GDM1 (cell line): ENCODE measurements at places on chromosomes 2 and 18.
A peak's percentile ranks its signal among the peaks of the same experiment; 100 is the strongest.

- no peak for DNase-seq
These were observed 62.1 kb downstream of the MTHFD2 start for GRCh38 chr2:74260495-74260894.

- DNase-seq: peak; percentile 61
These were observed 67.3 kb upstream of the UPP2 start for GRCh38 chr2:158034198-158034866.

DNA sequence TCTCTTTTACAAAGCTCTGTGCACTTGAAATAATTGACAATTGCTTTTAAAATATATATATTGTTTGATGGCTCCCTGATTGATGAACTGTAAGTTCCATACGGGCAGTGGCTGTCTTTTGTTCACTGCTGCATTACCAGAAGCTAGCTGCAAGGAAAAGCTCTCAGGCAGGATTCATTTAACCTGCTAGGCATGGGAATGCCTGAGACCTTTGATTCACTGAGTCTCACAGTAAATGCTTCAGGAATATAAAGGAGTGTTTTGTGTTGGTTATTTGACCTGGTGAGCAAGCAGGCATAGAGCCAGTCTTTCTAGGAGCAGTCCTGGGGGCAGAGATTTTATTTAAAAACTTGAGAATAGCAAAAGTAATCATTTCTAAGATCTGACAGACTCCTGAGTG is 193.2 kb upstream of the ITGA4 start:
- no peak for DNase-seq

GRCh38 chr18:23521271-23521670 is 18.0 kb downstream of the RMC1 start:
- DNase-seq: no peak

DNA sequence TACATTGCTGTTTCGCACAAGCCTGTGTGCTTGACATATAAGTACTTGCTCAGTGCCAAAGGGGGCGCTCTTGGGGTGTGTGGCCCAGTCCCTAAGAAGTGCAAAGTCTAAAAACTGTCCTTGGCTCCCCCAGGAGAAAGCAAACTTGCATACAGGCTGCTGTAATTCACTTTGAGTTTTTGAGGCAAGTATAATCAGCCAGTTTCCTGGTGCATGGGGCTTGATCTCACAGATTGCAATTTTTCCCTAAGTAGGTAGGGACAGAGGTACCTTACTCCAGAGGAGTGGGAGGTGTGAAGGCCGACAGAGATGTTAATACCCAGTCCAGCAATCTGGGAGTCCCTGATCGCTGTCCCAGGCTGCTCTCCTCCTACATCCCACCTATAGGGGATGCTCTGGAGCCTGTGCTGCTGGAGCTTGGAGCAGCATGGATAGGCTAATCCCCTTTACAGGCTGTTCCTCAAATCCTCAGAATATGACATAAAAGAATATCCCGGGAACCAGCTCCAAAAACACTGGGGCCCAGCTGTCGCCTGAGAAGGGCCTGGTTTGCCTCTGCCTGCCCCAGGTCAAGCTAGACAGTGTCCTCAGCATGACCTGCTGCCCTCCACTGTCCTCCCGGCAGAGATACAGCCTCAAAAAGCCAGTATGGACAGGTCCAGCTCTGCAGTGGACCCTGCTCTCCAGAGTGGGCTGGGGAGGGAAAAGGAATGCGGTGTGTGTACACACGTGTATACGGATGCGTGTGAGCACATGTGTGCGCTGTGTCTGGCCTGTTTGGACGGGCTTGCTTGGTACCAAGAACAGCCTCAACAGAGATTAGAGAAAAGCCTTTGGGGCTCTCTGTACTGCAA is 136.5 kb upstream of the HAAO start:
- peak; percentile 30 for DNase-seq

- no peak for DNase-seq
These were observed 6.8 kb downstream of the EDAR start for GRCh38 chr2:108982259-108982679.

- DNase-seq: no peak
These were observed 211.4 kb upstream of the SMIM21 start for GRCh38 chr18:75638776-75639471.

GRCh38 chr18:31439807-31440325 is 7.7 kb upstream of the DSG3 start:
- DNase-seq: no peak

- DNase-seq: no peak
These were observed 344.3 kb upstream of the RAB12 start for GRCh38 chr18:8264861-8265411.

GRCh38 chr2:158637357-158637756 is 157.8 kb upstream of the DAPL1 start:
- DNase-seq: no peak

GRCh38 chr2:69717186-69717585 is 24.7 kb upstream of the ANXA4 start:
- no peak for DNase-seq

DNA sequence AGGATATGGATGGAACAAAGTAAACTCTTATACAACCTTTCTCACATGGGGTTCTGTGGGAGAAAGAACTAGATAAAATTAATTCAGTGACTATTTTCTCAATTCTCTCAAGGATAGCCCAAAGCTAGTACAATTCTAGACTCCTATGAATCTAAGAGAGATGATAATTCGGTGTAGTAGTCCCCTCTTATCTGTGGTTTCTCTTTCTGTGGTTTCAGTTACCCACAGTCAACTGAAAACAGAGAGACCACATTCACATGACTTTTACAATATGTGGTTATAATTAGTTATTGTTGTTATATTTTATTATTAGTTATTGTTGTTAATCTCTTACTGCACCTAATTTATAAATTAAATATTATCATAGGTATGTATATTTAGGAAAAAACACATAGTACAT is 53.5 kb upstream of the C2orf15 start:
- DNase-seq: no peak

- no peak for DNase-seq
These were observed 24.1 kb downstream of the ST8SIA5 start for GRCh38 chr18:46732801-46733200.

DNA sequence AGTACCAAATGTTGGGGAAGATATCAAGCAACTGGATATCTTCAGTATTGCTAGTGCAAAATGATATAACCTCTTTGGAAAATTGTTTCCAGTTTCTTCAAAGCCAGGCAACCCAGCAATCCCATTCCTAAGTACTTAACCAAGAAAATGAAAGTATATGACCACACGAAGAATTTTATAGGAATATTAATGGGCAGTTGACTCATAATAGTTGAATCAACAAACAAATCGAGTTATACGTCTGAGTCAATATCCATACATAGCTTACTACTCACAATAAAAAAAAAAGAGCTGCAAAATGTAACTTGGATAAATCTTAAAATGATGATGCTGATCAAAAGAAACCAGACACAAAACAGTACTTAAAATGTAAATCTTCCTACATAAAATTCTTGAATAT is 810.4 kb downstream of the METTL4 start:
- DNase-seq: no peak
